ENCODE measurements at places on chromosomes 5 and 9. TPM values are rescaled to one million over a fixed set of nuclear protein-coding genes. Genes with fewer than 3 reads are reported as not detected.

DNA sequence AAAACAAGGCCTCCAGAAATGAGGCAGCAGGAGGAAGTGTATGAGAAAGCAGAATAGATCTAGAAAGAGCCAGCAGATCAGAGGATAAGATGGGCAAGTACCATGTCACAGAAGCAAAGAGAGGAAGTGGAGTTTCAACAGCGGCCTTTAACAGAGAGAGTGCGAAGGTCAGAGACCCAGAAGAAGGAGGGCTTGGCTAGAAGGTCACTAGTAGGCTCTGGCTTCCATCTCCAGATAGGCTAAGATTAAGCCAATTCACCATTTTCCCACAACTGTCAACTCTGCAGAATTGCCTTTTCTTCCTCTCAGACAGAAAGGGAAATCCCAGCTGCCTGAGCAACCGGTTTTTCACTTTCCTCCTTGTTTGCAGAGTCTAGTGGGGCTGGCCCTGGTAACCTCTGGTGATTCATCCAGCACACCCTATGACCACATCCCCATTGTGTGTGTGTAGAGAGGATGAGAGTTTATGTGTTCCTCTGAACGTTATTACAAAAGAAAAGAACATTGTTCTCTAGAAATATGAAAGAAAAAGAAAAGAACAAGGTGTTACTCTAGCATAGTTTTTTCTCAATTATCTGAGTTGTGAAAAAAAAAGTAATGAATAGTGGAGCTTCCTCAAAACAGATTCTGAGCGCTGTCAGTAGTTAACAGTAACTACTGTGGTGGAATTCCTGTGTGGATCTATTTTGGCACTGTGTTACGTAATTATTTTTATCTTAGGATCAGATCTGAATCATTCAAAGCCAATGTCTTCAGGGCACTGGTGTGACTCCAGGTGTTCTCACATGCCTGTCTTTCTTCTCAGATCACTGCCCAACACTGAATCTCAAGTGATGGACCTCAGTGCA lies 220.4 kb downstream of the ARRDC3 start:
- DNase-seq, result no peak

GRCh38 chr5:167247816-167248215 lies 1043.6 kb upstream of the WWC1 start:
- no peak for DNase-seq

DNA sequence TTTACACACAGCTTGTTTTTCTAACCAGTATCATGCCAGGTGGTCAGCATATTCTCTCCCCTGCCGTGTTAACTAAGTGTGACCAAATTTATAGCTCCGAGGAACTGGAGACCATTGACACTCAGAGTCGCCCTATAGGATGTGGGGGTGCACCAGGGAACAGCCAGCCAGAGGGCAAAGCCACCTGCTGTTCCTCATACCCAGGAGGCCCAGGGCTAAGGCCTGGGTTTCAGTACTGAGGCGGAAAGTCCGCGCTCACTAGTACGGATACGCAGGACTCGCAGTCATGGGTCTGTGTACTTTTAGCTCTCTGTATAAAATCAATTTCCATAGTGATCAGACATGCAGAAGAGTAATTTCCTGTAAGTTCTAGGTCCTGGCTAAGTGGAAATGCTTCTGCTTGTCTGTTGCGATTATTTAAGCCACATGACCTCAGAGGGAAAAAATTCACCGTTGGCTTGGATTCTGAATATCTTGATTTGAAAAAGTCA lies 247.0 kb downstream of the AOPEP start:
- no peak for DNase-seq

DNA sequence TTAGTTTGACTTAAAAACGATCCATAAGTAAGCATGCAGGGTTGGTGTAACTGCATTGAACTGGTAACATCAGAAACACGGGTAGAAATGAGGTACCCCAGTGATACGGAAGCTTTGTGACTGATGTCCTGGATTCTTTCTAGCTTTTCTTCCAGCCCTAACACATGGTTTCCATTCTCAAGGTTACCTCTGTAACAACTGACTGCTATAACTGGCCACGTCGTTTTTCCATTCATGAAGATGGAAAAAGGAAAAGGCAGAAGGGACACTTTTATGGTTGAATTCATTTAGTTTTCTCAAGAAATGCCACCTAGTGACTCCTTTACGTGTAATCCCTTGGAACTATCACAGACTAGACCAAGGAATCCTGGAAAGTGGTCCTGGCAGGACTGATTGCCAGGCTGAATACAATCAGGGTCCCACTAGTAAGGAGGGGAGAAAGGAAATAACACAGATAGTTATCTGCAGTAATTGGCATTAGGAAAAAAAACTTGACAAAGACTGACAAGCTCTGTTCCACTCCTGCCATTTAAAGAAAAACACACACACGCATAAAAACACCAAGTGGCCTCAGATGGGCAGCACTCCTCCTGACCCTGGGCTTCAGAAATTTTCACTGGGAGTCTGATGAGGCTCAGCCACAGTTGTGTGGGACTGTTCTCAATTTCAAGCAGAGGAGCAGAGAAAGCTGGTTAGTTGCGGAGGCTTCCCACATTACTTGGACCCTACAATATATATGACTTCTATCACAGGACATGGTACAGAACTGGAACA lies 77.5 kb upstream of the ZNF169 start:
- no peak for DNase-seq

GRCh38 chr5:37501152-37501551 lies 122.0 kb downstream of the WDR70 start:
- no peak for DNase-seq

DNA sequence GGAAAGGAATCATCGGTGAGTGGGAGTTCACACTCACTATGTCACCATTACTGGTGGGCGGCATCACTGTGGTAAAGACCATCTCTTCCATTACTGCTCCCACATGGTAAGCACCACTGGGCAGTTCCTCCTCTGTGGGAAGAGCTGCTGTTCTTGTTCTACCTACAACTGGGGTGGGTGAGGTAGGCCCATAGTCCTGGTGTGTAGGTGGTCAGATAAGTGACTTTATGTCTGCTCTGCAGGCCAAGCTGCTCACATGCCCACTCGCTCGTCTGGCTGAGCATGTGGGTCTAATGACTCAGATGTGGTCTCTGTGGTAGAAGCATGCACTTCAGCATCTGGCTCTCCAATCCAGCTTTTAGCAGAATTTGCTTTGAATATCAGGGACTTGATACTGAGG lies 82.9 kb downstream of the TMEM215 start:
- no peak for DNase-seq

- DNase-seq, result no peak
Observed at GRCh38 chr5:83925955-83926337, 205.3 kb upstream of the HAPLN1 start.

DNA sequence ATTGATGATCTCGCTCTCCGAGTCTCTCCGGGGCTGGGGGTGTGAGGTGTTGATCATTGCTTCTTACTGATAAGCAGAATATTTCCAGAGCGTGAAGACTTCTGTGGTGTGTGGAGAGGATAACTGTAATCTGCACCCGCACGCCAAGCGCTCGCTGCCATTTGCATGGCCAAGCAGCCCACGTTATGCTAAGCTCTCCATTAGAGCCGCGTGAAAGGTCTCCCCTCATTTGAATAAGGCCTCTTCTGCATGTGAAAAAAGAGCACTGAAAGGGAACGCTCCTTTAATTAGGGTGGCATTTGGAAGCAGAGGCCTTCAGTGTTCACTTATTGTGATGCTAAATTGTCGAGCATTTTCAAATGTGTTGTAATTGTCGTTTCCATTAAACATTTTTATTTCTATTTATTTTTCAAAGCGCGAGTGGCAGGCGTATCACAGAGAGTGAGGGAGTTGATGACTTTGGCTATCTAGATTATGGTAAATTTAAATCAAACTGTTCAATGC lies 163.6 kb upstream of the IRX2 start:
- no peak for DNase-seq

DNA sequence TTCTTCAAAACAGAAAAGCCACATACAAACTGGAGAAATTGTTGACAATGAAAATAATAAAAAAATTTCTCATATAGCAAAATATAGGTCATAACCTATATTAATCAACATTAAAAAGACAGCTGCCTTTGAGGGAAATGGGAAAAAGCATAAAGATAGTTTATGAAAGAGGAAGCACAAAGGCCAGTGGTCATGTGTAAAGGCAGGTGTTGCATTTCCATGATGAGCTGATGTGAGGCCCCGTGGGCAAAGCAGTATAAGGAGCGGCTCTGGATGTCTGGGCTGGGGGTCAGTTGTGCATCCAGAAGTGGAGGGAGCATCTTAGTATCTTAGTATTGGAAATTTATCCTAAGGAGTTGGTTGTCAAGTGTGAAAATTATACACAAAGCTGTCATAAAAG lies 18.3 kb downstream of the NDUFS6 start:
- DNase-seq, result no peak

DNA sequence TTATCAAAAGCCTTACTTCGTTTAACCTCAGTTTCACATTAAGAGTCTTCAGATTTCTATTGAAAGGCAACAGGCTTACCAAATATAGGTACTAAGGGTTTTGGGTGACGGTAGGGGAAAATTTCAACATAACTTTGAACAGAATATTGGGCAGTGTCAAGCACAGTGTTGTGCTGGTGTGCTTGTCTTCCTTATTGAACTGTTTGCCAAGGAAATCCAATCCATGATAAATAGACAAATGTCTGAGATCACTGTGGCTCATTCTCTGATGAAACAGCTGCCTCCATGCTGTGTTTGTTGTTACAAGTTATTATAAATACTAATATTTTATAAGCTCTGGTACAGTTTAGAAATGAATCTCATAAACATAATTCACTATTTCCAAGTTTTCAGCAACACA lies 730.1 kb downstream of the NR2F1-AS1 start:
- DNase-seq, result no peak

GRCh38 chr9:2013743-2014475 lies 1.2 kb upstream of the SMARCA2 start:
- DNase-seq, result no peak

DNA sequence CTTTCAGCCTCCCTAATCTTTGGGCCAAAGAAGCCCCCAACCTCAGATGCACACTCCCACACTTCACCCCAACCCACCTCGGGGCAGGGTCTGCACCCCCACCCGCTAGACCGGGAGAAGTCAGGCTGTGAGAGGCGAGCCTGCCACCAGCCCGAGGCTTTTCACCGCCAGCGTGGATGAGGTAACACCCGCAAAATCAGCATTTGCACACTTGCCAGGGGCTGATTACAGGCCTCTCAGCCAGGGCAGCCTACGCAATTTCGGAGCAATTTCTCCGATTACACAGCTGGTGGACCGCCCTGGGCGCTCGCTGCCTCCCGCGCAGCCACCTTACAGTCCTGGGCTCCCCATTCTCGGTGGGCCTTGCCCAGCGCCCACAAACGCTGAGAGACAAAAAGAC lies 68.5 kb downstream of the FOXD1 start:
- DNase-seq, result peak; percentile 41

GRCh38 chr5:173707392-173707791 lies 90.9 kb upstream of the BOD1 start:
- DNase-seq, result peak; percentile 48

- DNase-seq, result no peak
Observed at GRCh38 chr5:28499766-28500290, 1461.4 kb upstream of the CDH9 start.

The SPATA9 gene
- total RNA-seq, result not detected

The KCNN2 gene
- 2.3 TPM for total RNA-seq

The SLC36A3 gene
- total RNA-seq, result not detected

The PGM5 gene
- total RNA-seq, result not detected

The PCDHA7 gene
- 22.9 TPM for total RNA-seq

Data from glutamatergic neuron (in vitro differentiated cells).